Spleen (tissue), 13 donors: ENCODE measurements at places on chromosomes 7 and 10. TPM values are rescaled to one million over a fixed set of nuclear protein-coding genes. Genes with fewer than 3 reads are reported as not detected.

The SLC39A12 gene
- total RNA-seq: not detected

The LRRC4 gene
- 18.3 TPM for total RNA-seq

The SPDYE5 gene
- not detected for total RNA-seq

The ENTPD1 gene
- 63.8 TPM for total RNA-seq

- DNase-seq: no peak
These were observed 52.6 kb downstream of the GNAI1 start for GRCh38 chr7:80187279-80187678.

- no peak for DNase-seq
These were observed 54.3 kb downstream of the ZNF438 start for GRCh38 chr10:30977385-30977784.

- DNase-seq: no peak
These were observed 189.7 kb downstream of the ARHGAP21 start for GRCh38 chr10:24533981-24534380.

GRCh38 chr10:110667620-110668343 lies 23.6 kb downstream of the RBM20 start:
- no peak for DNase-seq

- no peak for DNase-seq
These were observed 15.4 kb downstream of the GSDME start for GRCh38 chr7:24741679-24742505.

DNA sequence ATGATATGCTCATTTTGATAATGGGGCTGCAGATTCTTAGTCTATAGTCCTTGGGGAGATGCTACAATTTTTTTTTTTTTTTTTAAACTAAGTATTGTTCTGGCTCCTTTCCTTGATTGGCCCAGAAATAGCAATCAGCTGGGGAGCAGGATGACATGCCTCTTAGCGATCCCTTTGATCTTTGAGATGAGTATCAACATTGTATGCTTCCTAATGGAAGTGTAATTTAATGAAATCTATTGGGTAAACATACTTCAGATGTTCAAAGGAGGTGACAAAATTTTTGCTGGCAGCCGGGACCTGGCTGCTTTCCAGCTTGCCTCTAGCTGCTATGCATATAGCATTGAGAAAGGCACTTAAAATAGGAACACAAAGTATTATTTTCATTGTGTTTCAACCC lies 43.5 kb downstream of the VTI1A start:
- DNase-seq: no peak

DNA sequence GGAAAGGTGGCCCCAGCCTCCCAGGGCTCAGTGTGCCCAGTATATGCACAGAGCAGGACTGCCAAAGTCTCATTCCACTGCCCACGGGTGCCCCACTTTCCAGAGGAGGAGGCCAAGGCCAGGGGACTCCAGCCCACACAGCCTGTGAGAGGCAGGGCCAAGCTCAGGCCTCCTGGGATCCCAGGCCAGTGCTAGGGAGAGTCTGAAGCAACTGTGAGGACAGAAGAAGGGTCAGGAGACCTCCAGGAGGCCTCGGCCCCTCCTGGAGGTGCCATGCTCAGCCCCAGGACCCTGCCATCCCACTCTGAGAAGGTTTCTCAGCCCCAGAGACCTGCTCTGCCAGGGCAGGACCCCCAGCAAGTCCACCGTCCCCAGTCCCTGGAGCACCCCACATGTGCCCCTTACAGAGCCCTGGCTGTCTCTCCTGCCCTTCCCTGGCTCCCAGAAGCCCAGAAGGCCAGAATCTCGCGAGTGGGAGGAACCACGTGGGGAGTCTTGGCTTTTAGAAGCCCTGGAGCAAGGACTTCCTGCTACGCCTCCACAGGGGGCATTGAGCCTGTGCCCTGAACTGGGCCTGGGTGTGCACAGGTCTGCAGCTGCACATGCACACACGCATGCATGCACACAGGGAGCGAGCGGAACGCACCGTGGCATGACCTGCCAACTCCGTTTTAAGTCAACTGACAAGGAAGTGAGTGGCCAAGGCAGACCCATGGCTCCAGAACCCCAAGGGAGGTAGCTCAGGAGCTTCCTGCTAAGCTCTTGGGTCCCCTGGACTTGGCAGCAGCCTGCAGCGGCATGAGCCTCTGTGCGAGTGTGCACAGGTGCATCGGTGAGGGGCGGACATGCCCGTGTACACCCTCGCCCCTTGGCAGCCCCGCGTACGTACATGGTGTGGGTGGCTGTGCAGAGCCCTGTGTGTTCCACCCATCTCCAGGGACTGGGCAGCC lies 33.6 kb downstream of the ZCCHC24 start:
- peak; percentile 75 for DNase-seq

DNA sequence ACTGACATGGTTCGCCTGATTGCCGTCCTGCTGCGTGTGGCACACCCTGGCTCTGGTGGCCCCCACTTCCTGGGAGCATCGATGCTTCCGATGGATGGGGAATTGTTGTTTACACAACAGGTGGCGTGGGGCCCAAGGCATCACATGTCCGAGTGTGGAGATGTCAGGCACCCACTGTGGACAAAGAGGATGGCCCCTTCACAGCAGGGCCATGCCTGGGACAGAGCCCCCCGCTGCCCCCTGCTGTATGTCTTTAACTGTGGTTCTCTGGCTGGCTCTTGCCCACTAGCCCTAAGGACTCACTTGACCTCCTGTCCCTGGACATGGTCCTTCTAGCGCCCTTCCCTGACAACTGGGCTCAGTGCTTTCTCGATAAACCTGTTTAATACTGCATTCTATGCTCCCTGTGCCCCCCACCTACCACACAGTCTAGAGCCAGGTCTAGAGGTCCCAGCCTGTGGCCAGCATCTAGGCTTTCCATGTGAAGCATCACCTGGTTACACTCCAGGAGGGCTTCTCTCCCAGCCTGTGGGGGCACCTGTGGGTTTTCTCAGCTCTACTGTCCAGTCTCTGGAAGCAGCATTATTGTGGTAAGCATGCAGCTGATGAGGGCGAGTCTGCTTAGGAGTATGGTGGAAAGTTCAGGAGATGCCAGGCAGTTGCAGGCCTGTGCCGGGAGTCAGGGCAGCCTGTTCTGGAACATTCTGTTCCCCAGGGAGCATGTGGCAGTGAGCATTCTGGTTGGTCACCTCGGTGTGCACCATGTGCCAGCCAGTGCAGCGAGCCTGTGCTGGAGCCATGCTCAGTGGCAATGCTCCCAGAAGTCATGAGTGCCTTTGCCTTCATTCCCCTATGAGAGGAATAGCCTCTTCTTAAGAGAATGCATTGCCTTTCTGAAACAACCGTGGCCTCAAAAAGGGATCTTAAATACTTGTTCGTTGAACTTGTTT lies 10.4 kb downstream of the ADCY1 start:
- peak; percentile 56 for DNase-seq

- peak; percentile 61 for DNase-seq
These were observed 84.5 kb downstream of the HIF1AN start for GRCh38 chr10:100620087-100620835.

DNA sequence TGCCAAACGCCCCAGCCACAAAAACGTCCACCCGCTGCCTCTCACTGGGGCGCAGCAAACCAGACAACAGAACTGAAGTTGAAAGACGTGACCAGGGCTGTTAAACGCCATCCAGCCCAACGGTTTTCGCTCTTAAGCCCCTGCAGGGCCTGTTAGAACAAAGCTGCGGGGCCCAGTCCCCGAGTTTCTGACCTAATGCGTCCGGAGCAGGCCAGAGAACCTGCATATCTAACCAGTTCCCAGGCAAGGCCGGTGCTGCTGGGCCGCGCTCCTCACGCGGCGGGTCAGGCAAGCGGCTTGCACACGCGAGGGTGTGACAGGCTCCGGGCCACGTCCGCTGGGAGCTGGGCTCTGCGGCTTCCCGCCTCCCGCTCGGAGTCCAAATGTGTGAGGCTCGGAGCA lies 87.0 kb downstream of the PTPRN2 start:
- no peak for DNase-seq

- DNase-seq: no peak
These were observed 46.9 kb downstream of the GPAM start for GRCh38 chr10:112136486-112137153.

DNA sequence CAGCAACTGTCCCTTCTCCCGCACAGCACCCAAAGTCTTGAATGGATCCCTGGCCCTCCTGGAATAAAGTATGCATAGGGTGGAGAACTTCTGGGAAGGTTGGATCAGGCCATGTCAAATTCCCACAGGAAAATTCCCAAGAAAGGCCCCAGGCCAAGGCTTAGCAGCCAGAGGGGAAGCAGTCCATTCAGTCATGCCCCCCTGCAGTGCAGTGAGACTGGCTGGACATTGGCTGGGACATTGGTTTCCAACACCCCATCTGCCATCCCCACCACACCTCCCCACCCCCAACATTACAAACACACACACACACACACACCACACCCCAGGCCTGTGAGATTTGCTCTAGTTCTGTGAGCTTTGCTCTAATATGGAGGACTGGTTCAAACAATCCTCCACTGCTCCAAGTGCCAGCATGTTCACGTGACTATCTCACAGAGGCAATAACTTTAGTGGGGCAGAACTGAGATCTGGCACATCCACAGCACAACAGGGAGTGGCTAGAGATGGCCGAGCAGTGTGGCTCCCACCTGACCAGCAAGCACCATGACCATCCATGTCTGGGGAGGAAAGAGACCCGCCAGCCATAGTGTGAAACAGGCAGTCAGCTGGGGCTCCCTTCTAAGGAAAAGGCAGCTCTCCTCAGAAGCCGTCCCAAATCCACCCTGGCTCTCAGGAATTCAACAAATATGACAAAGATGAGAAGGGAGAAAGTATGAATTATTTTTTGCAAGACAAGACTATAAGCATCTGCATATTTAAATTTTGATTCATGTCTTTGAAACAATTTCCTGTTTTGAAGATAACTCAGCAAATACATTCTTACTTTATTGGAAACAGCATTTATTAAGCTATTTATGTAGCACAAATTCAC lies 6.7 kb upstream of the FAM170B start:
- no peak for DNase-seq

DNA sequence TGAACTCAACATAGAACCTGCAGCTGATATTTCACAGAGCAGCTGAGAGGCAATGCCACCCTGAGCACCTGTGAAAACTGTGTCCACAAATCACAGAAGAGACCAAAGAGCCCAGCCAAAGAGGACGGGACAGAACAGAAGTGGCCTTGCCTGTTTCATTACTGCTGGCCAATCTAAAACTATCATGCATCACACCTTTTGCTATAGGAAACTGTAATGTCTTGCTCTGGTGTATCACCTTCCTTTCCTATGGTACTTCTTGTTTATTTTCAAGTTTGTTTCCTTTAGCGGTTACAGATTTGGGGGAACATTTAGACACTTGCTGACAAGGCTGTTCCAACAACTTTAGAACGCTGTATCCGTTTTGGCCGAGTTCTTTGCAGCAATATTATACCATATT lies 80.3 kb downstream of the PIP4K2A start:
- DNase-seq: no peak
